ELF-1 (cell line): ENCODE measurements at places on chromosomes 1 and 21.
A peak's percentile ranks its signal among the peaks of the same experiment; 100 is the strongest.

GRCh38 chr1:14083277-14083676, 383.3 kb downstream of the PRDM2 start:
- no peak for DNase-seq

GRCh38 chr1:12528021-12528852, 89.8 kb downstream of the DHRS3 start:
- no peak for DNase-seq

- peak; percentile 73 for DNase-seq
These were observed 710 bp upstream of the SLC30A1 start for GRCh38 chr1:211579440-211580302.

GRCh38 chr1:203911806-203912205, 50.4 kb downstream of the SNRPE start:
- no peak for DNase-seq

GRCh38 chr1:204145033-204145504, 6.8 kb downstream of the ETNK2 start:
- no peak for DNase-seq

GRCh38 chr21:38448671-38449385, 49.4 kb downstream of the ERG start:
- DNase-seq, result peak; percentile 70

DNA sequence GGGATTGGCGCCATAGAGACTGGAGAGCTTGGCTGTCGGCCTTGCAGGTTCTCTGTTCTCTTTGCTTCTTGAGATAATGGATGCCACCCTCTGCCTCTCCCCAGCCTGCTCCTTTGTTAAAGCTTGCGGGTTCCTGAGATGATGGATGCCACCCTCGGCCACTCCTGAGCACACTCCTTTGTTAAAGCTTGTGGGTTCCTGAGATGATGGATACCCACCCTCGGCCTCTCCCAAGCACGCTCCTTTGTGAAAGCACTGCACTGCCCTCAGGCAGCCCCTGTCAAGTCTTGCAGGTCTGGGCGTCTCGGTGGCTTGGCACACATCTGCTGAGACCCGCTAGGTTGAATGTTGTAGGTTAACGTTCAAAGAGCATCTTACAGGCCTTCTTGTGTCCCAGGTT, 76.5 kb downstream of the SCCPDH start:
- peak; percentile 36 for DNase-seq

DNA sequence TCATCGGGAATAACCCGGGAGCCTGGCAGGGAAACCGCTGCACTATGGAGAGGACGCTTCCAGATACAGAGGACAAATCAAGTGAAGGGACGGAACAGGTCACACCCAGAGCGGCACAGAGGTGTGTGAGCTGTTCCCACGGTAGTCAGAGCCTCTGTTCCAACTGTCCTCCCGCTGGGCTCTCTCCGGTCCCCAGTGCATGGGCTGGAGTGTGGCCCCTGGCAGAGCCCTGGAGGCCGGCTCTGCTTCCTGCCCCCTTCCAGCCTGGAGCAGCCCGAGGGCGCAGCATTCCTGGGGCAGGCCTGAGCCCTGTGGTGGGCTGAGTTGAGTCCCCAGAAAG, 11.9 kb upstream of the ZBTB21 start:
- peak; percentile 76 for DNase-seq

GRCh38 chr1:77533660-77534305, 148.7 kb downstream of the ZZZ3 start:
- peak; percentile 56 for DNase-seq

DNA sequence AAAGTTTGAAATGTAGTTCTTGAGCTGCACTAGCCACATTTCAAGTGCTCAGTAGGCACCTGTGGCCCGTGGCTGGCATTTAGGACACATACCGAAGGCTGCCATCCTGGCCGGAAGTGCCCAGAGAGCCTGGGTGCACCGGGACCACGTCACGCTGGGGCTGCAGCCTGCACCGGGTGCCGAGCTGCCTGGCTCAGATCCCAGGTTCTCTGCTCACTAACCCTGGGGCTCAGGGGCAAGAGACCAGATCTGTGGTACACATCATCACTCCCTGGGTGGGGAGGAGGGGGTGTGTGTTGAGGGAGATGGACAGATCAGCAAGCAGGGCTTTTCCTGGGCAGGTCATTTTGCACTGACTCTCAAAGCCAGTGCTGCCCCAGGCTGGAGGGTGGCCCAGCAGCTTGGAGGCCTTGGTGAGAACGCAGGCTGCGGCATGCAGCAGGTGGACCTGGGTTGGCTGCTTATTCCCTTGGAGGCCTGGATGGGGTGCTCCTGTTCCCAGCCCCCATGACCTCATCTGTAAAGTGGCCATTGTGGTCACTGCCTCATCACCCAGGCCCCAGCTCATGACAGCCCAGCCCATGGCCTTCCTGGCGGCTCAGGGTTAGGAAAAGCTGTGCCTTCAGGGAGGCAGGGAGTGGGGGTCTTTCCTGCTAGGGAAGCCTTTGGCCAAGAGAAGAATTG, 23.6 kb downstream of the TMEM201 start:
- no peak for DNase-seq

DNA sequence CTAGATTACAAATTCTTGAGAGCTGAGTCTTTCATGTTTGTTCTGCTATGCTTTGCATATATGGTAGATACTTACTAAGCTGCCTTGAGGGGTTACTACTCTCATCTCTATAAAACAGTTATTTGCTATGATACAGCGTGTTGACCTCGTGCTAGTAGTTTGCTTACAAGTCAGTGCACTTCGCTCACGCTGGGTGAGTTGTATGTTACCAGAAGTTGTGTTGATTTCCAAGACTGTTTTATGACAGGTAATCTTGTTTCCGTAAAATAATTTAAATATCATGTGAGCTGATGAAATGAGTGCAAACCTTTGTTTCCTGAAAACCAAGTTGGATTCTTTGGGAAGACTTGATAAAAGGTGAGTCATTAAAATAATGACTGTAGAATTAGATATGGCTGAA, 7.3 kb downstream of the MRPS6 start:
- DNase-seq, result no peak

DNA sequence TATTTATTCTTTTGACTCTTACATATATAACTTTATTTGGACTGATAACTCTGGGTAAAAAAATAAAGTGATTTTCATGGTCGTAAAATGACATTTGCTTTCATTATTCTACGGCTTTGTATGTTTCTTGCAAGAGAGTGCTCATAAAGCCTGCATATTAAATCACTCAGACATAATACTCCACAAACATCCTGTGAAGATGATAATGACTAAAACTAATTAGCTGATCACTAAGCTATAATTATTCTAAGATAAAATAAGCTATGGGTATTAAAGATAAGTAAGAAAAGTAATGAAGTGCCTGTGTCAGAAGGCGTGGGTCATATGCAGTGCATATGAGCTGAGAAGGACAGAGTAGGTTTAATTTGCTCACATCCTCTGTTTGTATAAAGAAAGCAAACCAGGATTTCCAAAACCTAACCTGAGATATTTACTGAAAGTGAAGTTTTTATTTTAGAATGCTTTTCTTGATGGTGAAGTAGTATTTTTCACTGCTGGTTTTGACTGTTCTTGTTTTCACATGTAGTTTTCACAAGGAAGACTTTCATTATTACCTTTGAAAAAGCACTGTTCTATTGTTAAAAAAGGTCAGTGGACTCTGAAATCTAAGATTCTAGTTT, 278.8 kb downstream of the AMY1C start:
- no peak for DNase-seq

DNA sequence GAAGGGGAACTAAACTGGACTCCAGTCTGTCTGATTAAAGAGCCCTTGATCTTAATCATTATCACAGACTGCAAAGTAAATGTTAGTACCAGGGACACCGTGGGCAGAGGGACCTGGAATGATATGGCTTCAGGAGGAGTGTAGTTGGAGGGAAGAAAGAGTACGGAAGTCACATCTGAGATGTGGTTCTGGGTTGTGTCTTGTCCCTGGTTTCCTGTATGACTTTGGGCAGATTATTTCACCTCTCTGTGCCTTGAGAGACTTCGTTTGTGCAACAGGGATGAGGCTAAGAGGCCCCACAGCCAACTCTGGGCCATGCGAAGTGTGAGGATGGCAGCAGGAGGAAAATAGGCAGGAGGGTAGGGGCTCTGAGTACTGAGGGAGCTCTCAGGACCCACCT, 76.1 kb upstream of the SLC2A1 start:
- DNase-seq, result no peak

DNA sequence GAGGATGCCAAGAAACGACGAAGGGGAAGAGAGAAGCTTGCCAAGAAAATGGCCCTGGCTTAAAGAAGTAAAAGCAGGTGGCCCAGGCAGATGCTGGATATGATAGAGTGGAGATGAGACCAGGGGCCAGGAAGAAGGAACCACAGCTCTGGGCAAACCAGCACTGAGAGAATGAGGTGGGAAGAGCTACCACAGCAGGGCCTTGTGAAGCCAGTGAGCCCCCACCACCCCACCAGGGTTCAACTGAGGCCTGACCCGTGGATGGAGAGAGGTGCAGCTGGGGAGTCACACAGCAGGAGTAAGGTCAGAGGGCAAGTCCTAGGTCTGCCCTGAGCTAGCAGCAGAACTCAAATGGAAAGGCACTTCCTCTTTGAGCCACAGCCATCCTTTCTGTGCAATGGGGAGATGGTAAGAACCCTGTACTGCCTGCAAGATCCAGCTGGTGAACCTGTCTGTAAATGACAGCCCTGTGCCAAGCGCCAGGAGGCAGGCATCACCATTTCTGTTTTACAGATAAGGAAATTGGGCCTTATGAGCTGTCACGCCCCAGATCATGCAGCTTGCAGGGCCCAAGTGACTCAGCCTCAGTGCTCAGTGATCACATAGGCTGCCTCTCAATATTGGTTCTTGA, 8.5 kb downstream of the SH3BGRL3 start:
- no peak for DNase-seq

DNA sequence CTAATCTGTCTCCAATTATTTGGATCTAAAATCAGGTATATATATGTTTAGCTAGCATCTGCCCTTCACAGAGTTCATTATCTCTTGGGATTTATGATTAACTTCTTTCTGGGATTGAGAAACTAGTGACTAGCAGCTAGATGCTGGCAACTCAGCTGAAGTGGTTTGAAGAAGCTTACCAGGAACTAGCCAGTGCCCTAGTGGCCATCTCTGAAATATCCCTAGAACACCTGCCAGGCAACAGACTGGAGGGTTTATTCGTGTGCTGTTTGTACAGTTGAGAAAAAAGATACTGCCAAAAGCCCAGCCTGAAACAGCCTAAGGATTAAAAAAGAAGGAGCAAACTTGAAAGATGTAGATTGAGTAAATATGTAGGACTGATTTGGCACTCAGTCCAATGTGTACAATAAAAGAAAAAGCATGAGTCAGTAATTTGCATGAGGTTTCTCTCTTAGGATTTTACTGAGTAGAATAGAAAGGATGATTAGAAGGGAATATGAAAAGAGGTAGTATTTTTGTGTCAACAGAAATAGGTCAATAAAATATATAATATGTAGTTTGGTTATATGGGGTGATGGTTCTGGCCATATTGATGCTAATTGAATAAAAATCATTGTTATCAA, 1144.6 kb upstream of the ADGRL2 start:
- peak; percentile 32 for DNase-seq

DNA sequence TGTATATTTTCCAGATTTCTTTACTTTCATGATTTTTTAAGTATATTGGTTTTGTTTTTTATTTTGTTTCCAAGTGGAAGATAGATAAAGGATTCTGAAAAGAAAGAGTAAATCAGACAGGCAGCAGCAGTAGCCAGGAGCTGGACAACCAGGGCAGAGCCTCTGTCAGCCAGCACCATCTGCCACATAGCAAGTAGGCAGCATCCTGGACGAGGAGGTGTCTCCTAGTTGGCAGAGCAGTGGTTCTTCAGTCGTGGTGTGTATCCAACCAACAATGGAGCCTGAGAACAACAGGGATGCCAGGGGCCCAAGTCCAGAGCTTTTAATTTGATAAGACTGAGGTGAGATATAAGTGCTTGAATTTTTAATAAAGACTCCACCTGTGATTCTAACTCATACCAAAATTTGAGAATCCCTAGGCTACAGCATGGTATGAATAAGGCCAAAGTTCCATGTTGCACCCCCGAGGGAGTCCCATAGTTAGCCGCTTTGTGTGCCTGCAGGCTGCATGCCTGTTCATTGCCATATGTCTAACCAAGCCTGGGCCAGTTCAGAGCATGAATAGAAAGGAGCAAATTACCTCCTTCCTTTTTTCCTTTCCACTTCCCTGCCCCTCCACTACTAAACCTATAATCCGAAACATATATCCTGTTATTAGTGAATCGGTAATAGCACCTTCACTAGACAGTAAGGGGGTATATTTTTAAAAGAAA, 153.2 kb downstream of the NTNG1 start:
- no peak for DNase-seq

DNA sequence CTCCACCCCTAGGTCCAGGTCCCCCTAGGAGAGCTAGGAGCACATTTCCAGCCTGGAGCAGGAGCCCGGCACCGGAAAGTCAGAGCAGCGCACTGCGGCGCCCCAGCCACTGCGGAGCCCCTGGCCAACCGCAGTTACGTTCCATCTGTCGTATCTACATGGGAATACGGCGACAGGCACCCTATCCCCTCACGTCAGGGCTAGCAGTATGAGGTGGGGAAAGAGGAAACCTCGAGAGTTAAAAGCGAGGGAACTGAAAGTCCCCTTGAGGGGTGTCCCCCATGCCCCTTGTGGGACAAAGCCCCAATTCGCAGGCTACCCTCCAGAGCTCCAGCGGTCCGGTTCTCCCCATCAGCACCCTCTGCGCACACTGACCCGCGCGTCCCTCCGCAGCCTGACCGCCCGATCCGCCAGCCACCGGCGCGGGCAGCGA, 995 bp downstream of the COLGALT2 start:
- DNase-seq, result peak; percentile 67

DNA sequence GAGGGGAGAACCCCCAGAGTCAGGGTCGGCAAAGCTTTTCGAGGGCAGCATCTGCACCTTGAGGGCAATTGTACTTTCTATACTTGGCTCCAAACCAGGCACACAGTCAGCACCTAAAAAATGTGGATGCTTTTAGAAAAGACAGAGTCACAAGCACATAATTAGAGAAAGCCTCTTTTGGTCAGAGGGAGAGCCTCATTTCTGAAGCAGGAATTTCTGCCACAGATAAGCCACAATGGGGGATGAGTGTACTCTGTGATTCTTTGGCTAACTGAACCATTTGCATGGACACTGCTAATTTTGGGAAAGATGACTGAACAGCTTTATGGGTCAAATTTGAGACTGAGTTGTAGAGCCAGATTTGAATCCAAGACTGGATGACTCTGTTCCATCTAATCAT, 635.7 kb downstream of the KIF26B start:
- DNase-seq, result no peak

GRCh38 chr1:151982300-151983005, 11.2 kb downstream of the S100A10 start:
- DNase-seq, result no peak

DNA sequence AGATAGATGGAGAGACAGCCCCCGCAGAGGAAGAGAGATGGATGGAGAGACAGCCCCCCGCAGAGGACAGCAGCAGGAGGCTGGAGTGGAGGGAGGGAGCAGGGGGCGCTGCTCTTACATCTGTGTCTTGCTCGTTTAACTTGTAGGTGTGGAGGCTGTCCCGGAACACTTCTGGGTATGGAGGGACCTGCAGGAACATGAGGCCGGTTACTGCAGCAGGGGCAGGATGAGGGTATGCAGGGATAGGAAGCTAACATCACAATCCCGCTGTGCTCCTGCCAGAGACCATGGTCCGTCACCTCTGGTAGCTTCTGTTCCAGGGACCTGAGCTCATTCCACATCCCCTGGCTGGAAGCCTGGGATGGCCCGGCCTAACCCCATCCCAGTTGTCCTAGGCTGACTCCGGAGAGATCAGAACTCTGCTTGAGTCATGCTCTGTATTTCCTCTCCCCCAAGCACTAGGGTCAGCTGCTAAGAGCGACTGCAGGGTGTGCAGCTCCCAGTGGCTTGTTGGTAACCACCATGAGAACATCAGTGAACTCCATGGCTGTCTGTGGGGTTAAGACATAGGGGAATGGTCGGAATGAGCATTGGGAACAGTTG, 36.7 kb upstream of the GOLT1A start:
- DNase-seq, result no peak
